ENCODE measurements at places on chromosomes 11 and 22.
A peak's percentile ranks its signal among the peaks of the same experiment; 100 is the strongest.

DNA sequence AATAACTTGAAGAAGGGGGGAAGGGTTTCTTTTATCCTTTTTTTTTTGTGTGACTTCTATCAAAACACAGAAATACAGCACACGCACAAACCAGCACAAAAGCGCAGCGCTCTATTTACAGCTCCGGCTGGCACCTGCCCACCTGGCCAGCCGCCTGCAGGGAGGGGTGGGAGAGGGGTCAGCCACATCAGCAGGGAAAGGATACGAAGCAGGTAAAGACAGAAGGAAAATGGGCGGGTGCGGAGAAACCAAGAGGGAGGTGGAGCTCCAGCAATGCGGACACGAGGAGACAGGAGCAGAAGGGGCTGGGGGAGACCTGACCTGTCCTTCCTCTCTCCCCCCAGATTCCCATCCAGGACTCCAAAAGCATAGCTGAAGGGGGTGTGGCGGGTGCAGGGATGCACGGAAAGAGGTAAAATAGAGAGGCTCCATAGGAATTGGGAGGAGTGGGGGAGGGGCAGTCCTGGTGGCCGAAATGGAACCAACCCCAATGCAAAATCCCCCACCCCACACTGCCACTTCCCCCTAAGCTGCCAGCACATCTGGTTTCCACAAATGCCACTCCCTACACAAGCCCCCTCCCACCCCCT is 14.1 kb downstream of the CXCR5 start:
- no peak for DNase-seq

DNA sequence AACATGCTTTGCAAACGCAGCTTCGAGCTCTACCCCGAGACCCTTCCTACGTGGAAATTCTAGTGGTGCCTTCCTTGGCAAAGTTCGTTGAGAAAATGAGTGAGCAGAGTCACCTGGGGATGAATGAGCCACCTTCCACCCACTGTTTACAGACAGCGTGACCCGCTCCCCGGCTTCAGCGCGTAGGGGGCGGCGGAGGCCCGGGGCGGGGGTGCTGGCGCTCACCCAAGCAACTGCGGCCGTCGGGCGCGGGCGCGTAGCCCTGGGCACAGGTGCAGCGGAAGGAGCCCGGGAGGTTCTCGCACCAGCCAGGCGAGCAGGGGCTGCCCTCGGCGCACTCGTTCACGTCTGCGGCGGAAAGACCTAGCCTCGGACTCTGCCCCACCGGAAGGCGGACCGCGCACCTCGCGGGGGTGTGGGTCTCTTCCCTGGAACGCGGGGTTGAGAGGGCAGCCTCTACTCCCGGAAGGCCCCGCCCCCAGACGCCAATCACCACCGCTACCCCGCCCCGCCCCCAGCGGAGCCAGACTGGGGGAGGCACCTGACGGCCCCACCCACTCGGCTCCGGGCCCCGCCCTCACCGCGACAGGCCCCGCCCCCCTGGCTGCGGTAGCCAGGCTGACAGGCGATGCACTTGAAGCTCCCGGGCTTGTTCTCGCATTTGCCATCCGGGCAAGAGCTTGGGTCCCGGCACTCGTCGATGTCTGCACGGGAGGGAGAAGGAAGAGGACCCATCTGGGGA is 11.8 kb downstream of the LTBP3 start:
- DNase-seq: peak; percentile 96

DNA sequence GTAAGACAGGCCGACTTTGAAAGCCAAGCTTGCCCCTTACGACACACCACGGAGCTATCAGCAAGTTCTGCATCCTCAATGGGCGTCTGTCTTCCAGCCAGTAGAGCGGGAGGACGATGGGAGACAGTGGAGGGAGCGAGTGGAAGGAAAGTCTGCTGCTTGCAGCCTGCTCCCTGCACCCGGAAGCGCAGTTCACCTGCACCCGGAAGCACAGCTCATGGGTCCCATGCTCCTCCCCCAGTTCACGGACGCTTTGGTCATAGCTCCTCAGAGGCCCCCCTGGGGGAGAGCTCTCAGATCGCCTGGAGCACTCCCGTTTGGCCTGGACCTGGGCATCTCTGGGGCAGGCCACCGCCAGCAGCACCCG is 51.3 kb downstream of the FBLN1 start:
- DNase-seq: no peak

DNA sequence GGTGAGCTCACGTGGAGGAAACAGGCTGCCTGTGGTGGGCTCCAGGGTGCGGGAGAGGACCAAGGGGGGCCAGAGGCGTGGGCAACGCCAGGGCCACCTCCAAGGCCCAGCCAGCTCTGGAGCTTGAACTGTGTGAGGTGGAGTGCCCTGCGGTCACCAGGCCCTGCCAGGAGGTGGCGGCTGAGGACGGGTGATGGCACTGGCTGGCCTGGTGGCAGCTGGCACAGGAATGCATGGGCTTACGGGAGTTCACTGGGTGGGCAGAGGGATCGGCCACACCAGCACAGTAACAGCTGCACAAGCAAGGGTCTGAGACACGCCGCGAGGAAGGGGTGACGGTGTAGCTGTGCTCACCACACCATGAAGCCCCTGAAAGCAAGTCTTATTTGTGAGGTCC is 15.8 kb downstream of the TOLLIP start:
- DNase-seq: no peak

- no peak for DNase-seq
Observed at GRCh38 chr22:36891646-36892045, 21.8 kb upstream of the CSF2RB start.

DNA sequence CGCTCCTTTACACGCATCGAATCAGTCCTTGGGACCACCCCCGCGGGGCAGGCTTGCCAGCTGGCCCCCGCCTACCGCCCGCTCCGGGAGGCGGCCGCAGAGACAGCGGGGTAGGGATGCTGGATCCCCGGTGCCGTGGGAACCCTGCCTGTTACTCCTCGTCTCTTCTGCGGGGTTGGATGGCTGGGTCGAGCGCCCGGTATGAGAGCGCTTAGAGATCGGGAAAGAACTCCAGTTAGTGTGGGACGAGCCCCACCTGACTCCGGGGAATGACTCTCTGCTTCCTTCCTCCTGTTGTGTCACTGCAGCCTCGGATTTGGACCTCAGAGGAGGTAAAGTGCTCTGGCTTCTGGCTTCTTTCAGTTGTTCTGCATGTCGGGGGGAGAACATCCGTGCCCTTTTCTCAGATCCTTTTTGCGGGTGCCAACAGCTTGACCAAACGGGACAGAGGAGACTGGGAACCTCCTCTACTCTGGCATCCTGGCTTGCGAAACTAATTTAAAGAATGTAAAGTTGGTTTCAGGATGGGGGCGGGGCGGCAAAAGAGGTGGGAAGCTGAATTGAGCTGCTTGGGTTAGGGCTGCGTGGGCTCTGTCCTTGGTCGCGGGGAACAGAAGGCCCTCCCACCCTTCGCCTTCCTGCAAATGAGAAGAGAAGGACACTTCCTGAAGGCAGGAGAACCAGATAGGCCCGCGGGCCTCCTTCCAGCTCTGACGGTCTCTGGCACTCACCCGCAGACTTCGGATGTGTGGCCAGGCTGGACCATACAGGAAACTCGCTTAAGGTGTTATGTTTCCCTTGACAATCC is 938 bp downstream of the LAYN start:
- no peak for DNase-seq

GRCh38 chr22:26763633-26764361 is 106.4 kb downstream of the MIAT start:
- DNase-seq: no peak

- DNase-seq: no peak
Observed at GRCh38 chr11:44351006-44351660, 41.2 kb upstream of the ALX4 start.

- no peak for DNase-seq
Observed at GRCh38 chr22:32465661-32466060, 1.4 kb upstream of the BPIFC start.

- no peak for DNase-seq
Observed at GRCh38 chr11:107928767-107929507, 689 bp downstream of the RAB39A start.

DNA sequence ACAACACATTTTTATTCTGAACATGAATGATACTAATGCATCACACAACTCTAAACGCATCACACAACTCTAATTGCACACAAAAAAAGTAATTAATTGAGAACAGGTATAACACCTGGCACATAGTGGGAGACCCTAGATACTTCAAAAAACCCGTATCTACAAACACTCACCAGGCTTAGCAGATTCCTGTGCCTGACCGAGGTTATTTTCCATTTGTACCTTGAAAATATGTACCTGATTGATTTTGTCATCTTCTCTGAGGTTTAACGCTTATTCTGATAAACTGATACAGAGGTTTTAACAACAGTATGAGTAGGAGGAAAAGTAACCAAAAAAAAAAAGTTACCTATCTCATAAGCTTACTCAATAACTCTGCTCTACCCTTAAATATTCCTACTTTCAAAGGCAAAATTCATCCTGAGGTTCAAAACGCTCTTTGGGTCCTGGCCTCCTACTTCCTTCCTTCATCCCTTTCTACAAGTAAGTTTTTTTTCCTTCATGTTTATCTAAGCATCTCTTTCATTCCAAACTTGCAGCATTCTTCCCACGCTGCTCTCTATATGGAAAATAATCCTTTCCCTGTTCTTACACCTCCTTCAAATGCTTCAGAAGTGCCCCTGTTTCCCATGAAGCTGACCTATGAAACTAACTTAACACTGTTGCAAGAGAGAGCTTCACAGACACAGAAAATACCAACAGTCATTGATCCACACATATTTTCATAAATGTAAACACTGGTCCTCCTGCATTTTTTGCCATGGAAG is 73.3 kb downstream of the ETS1 start:
- DNase-seq: no peak

DNA sequence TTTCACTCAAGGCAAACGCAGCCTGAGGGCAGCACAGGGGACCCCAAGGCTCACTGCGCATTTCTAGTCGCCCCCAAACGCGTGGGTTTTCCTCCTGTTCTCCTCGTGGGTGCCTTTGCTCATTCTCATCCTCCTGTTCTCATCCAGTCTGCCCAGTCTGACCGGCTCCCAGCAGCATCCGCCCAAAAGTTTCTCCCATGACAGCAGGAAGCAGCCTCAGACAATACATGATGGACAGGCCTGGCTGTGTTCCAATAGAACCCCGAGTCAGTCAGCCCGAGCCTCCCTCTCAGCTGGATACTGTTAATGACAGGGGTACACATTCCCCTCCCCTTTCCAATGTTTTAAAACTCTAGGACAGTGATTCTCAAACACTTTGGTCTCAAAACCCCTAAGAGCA is 22.5 kb upstream of the KRTAP5-7 start:
- no peak for DNase-seq

- no peak for DNase-seq
Observed at GRCh38 chr11:61062181-61062930, 39.9 kb upstream of the CD5 start.

GRCh38 chr11:69707176-69707575 is 3.4 kb upstream of the FGF19 start:
- DNase-seq: no peak

Measured in stimulated activated CD8-positive, alpha-beta memory T cell treated with anti-CD3 and anti-CD28 coated beads, Interleukin-15, amount 100 ng/mL, for 4 hours (primary cell).